T-helper 9 cell (primary cell): ENCODE measurements at places on chromosomes 11 and 22.

GRCh38 chr11:65214212-65214845 is 32.6 kb downstream of the CAPN1 start:
- DNase-seq, result no peak

GRCh38 chr11:5547982-5548381 is 358 bp downstream of the OR52H1 start:
- DNase-seq, result no peak

- no peak for DNase-seq
These were observed 3.6 kb downstream of the IGLL5 start for GRCh38 chr22:22891139-22891621.

- DNase-seq, result no peak
These were observed 49.2 kb downstream of the GRAMD1B start for GRCh38 chr11:123479048-123479837.

DNA sequence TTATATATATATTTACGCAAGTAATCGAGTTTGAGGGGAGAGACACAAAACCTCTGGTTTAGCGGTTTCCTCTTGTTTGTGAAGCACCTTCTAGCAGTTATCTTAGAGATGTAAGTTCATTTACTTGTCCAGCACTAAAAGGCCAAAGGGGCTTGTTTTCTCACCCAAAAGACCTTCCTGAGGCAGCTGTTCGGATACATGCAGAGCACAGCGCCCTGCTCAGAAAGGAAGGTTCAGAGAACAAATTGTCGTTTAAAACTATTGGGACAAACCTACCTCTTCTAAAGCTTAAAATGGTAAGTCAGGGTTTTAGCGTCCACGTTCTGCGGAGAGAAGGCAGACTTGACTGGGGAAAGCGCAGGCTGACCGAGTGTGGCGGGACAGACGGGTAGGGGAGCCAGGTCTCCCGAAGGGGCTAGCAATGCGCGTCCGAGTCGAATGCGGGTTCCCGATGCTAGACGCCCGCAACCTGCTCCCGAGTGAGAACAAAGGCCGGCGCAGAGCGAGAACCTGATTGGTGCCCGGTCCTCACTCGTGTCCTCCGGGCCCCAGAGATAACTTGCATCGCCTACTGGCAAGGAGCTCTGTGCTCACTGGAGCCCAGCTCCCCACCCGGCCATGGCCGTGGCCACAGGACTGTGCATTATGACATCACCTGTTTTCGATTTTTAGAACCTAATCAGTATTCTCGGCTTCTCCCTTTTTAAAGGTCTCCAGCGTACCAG is 1.0 kb upstream of the SESN3 start:
- DNase-seq, result peak; percentile 54

DNA sequence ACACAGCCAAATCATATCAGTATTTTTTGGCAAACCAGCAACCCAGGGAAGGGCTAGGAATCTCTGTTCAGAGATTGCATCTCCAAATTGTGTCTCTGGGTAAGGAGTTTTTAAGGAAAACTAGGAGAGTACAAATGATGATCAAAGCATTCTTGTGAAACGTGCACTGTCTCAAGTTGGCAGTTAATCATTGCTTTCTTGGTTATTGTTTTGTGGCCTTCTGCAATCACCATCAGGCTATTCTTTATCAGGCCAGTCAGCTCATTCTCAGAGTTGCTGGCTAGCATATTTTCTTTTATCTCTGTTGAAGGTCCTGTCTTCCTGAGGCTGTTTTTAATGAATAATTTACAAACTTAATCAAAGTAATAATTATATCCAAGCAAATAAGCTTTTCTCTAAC is 129.1 kb upstream of the CCDC179 start:
- no peak for DNase-seq

- no peak for DNase-seq
These were observed 222.3 kb upstream of the NARS2 start for GRCh38 chr11:78796956-78797355.

- no peak for DNase-seq
These were observed 6.0 kb upstream of the SLC35F2 start for GRCh38 chr11:107864591-107864990.

DNA sequence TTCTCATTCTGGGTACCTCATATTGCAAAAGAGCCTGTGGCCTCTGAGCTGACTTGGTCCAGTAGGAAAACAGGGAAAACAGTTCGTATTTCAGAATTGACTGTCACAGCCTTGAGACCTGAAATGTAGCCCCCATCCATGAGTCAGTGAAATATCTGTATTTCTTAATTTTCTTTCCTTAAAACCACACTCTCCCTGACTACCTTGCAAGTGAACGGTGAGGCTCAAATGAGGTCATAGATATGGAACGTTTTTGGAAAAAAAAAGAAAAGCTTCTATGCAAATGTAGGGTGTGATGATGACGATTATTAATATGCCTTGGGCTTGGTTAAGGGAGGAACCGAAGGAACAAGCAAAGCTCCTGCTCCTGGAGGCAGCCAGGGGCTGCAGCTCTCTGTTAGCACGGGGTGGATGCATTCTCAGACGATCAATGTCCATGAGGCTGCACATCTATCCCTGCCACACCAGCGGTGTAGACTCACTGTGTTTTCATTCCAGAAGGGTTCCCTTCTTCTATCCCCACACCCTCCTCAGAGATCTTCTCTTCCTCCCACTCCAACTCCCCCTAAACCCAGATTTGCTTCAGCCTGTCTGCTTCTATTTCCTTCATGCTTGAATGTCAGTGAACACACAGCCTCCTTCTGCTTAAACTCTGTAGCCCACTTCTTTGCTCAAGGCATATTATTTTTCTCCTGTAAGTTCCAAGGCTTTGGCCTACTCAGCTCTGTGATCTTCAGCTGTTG is 29.2 kb upstream of the SCN3B start:
- no peak for DNase-seq

DNA sequence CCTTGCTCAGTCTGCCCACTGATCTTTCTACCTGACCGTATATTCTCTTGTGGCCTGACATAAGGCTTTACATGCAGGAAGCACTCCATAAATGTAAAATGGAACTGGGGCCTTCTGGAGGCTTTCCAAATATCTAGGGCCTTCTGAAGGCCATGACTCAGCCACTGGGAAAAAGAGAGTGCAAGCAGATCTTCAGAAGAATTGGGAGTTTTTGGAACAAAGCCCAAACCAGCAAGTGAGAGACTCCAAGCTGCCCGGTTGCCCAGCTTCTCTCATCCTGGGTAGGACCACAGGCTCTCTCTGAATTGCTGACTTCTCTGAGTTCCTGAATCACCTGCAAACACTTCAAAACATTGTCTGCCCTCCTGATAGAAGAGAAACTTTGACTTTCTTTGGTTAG is 107.9 kb upstream of the BMAL1 start:
- no peak for DNase-seq

DNA sequence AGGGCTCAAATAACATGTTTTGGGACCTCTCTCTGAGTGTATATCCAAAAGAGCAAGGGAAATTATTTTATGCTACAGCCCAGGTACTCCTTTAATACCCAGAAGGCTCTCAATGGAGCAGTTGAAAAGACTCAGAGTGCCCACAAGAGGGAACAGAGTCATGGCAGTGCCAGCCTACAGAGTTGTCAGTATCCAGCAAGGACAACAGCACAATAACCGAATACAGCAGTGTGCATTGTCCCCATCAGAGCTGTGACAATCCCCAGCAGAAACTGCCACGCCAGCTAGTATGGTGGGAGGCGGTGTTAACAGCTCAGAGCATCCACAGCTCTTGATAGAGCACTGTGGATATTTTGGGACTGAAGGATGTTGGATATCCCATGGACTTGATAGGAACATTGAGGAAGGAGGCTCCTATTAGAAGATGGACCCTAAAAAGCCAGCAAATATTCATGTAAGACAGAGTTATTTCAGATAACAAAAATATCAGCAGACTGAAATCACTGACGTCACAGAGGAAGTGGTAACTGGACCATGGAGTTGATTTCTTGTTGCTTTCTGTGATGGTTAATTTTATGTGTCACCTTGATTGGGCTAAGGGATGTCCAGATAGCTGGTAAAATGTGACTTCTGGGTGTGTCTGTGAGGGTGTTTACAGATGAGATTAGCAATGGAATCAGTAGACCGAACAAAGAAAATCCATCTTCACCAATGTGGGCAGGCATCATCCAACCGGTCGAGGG is 17.7 kb upstream of the PAFAH1B2 start:
- no peak for DNase-seq

DNA sequence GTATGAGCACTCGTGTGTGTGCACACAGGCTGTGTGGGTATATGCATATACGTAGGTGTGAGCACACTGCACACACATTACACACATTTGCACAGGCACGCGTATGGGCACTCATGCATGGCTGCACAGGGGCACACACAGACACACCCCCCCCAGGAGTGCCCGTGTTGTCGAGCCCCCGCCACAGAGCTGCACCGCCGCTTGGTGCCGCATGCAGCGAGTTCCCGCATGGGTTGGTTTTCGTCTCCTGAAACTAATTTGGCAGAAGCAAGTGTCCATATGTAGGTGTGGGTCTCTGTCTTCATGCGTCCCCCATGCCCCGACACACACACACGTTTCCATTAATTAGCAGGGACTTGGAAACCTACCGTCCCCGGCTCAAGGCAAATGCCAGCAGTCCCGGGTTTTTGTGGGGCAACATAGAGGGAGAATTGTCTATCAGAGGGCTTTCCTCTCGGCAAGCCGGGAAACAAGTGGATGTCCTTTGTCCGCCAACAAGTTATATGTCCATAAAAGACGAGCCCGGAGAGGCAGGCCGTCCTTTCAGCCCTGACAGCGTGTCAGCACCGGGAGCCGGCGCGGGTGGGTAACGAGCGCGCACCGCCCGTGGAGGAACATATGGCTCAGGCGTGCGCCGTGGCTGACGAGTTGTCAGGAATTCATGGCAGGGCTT is 1291.7 kb downstream of the BRD1 start:
- no peak for DNase-seq

DNA sequence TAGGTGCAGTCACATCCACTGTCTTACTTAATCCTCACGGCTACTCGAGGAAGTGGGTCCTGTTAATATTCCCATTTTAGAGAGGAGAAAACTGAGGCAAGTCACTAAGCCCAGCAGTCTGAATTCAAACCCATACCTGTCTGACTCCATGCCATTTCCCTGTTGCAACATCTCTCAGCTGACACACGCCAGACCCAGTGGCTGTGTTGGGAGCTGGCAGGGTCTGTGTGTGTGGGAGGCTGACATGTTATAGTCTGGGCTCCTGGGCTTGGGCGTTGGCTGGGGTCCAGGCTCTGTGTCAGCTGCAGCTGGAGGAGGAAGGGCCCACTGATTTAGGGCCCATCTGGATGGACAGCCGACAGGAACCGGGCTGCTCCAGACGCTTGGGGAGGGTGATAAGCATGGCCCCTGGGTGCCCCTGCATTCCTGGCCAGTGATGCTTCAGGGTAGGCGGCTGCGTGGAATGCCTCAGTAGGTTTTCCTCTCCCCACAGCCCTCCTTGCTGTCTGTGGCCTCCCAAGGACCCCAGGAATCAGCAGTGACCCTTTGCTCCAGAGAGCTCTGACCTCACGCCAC is 562.5 kb downstream of the MN1 start:
- DNase-seq, result no peak

GRCh38 chr22:44359496-44360110 is 46.9 kb upstream of the SHISAL1 start:
- DNase-seq, result no peak
